ENCODE measurements at places on chromosomes 5 and 9. TPM values are rescaled to one million over a fixed set of nuclear protein-coding genes. Genes with fewer than 3 reads are reported as not detected.

Gene CDK7
- 31.0 TPM for polyA plus RNA-seq

DNA sequence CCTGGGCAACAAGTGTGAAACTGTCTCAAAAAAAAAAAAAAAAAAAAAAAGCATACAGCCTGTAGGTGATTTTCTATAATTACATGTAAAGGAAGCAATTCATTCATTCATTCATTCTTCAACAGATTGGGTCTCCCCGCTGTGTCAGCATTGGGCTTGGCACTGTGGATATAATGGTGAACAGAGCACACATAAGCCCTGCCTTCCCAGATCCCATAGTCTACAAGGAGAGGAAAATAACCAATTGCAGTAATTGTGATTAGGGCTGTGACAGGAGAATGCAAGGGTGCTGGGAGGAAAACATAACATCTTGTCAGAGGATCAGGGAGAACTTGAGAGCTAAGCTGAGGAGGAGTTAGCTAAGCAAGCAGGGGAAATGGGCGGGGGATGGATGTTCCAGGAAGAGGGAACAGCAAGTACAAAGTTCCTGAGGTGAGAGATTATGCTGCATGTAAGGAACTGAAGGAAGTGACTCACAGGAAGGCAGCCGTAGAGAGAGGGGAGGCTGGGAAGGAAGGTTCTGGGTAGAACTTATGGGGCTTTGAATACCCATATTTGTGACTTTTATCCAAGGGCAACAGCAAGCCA, 24.0 kb upstream of the KLF9 start:
- H3K4me1 ChIP-seq = no peaks in the 10 kb centered on the region
- no peaks in the 10 kb centered on the region for H3K36me3 ChIP-seq
- peak; percentile 72 for DNase-seq

- H3K27me3 ChIP-seq = no peaks in the 10 kb centered on the region
- no peaks in the 10 kb centered on the region for H3K4me1 ChIP-seq
- no peak for DNase-seq
- no peak overlapping the region for H3K4me3 ChIP-seq
- no peaks in the 10 kb centered on the region for H3K36me3 ChIP-seq
Observed at GRCh38 chr5:32848681-32849080, 137.6 kb downstream of the NPR3 start.

Gene F2R
- 52.5 TPM for polyA plus RNA-seq

Gene GABRG2
- polyA plus RNA-seq = 2.1 TPM

DNA sequence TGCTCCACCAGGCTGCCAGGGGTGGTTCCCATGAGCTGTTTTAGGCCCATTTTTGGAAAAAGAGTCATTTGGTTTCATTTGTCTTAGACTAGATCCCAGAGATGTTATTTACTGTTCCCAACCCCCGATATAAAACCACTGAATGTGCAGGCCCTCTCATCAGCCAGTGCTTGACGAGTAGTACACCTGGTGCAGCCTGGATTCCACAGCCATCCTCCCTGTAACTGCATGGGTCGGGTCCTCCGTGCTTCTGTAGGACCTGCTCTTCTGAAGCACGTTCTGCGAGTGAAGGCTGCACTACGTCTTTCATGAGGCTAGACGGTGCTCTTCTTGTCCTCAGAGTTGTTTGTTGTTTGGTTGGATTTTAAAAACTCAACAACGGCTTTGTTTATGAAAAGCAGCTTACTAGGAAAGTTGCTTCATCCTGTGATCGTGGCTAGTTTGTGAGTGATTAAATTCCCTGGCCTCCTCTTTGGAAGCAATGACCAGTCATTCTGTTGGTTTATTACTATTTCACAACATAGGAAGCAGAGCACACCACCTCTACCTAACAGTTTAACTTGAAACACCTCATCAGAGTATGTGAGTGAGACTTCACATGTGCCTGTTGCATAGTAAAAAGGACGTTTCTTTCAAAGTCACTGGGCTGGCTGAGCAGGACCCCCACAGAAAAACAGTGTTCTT, 135.2 kb downstream of the AOPEP start:
- H3K36me3 ChIP-seq = no peaks in the 10 kb centered on the region
- no peaks in the 10 kb centered on the region for H3K27me3 ChIP-seq
- peak; percentile 53 for DNase-seq

DNA sequence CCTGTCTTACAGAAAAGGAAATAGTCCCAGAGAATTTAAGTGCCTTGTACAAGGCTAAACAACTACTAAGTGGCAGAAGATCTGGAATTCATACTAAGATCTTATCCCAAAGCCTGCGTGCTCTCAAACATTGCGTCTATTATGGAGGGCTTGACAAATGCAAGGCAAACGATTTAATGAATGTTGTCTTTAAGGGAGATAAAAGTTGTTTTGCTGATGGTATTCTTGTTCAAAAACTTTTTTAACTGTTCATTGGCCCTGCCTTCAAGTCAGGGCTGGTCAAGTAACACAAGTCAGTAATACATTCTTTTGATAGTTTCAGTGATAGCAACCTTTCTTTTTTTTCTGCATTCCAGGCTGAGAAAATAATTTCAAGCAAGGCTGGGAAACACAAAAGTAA, 1.7 kb upstream of the SLC38A9 start:
- peaks cover 10% of the 10 kb centered on the region for H3K4me1 ChIP-seq
- no peaks in the 10 kb centered on the region for H3K36me3 ChIP-seq
- H3K27ac ChIP-seq = no peak overlapping the region
- no peak overlapping the region for H3K4me3 ChIP-seq
- H3K27me3 ChIP-seq = no peaks in the 10 kb centered on the region
- DNase-seq = no peak

DNA sequence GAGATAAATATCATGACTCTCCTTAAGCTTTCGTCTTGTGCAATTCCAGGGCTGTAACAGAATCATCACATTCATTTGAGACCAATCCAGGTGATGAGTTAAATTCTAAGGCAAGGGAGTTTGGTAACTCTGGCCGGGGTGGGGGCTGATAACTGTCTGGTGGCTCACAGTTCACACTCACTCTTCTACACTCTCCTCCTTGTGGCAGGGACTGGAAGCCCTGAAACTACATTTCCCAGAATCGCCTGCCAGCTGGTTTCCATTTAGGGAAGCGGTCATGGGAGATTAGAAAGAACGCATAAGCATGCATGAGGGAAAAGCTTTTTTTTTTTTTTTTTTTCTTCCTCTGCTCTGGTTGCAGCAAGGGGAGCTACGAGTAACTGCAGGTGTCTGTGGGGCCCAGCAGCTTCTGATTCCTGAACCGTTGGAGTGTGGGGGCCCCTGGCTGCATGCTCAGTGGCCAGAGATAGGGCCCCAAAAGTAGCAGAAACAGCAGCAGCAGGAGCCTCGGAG, 154.8 kb upstream of the TBC1D2 start:
- H3K36me3 ChIP-seq = no peaks in the 10 kb centered on the region
- H3K27me3 ChIP-seq = no peaks in the 10 kb centered on the region
- DNase-seq = peak; percentile 52
- H3K4me1 ChIP-seq = no peaks in the 10 kb centered on the region

- H3K4me1 ChIP-seq = peaks cover 3% of the 10 kb centered on the region
- peak overlapping the region; percentile 80 for H3K4me3 ChIP-seq
- no peak overlapping the region for H3K27ac ChIP-seq
- H3K36me3 ChIP-seq = peaks cover 31% of the 10 kb centered on the region
Observed at GRCh38 chr9:35079041-35079425, 709 bp downstream of the FANCG start.

- H3K4me1 ChIP-seq = no peaks in the 10 kb centered on the region
- DNase-seq = no peak
- no peak overlapping the region for H3K27ac ChIP-seq
- no peaks in the 10 kb centered on the region for H3K36me3 ChIP-seq
- no peaks in the 10 kb centered on the region for H3K27me3 ChIP-seq
Observed at GRCh38 chr5:178668579-178668978, 41.7 kb upstream of the CLK4 start.

- H3K36me3 ChIP-seq = no peaks in the 10 kb centered on the region
- peaks cover 30% of the 10 kb centered on the region for H3K27me3 ChIP-seq
- no peak for DNase-seq
- H3K4me3 ChIP-seq = no peak overlapping the region
Observed at GRCh38 chr5:54981928-54982327, 3.5 kb downstream of the ESM1 start.

DNA sequence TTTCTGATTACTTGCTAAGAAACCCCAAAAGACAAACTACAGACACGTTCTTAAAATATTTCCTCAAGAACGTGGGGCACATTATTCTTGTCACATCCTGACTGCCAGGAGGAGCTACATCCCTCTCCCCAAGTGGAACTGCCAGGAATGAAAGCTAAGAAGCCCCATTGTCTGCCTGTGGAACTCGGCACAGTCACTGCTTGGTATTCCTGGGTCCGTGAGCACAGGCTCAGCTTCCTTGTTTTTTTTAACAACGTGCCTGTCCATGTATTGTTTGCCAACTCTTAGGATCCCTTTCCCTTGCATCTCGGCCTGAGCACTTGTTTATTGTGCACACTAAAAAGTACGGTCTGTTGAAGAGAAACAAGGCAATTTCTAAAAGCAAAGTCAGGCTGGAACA, 47.0 kb upstream of the SELENOP start:
- no peak overlapping the region for H3K4me3 ChIP-seq
- peaks cover 15% of the 10 kb centered on the region for H3K4me1 ChIP-seq
- no peaks in the 10 kb centered on the region for H3K36me3 ChIP-seq
- H3K27ac ChIP-seq = peak overlapping the region; percentile 13

DNA sequence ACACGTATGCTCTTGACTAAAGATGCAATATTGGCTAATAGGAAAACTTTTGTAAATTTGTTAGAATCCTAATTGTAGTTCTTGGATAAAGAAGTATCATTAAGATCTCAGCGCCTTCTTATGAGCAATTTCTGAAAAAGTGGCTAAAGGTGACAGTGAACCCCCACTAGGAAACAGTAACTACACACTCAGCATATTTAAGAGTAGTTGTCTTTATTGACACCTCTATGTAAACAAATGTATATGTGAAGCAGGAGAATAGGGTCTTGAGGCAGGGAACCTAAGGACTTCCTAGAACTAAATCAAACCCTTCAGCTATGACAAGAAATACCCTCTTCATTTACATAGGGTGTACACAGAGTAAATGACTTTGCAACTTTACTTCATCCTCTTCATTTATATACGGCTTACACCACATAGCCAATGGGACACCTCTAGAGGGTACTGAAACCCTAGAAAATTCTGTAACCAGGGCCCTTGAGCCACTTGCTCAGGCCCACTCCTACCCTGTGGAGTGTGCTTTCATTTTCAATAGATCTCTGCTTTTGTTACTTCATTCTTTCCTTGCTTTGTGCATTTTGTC, 2.8 kb downstream of the NIPSNAP3A start:
- H3K4me3 ChIP-seq = no peak overlapping the region
- peaks cover 13% of the 10 kb centered on the region for H3K36me3 ChIP-seq
- no peak for DNase-seq
- H3K27ac ChIP-seq = no peak overlapping the region
- H3K27me3 ChIP-seq = no peaks in the 10 kb centered on the region

DNA sequence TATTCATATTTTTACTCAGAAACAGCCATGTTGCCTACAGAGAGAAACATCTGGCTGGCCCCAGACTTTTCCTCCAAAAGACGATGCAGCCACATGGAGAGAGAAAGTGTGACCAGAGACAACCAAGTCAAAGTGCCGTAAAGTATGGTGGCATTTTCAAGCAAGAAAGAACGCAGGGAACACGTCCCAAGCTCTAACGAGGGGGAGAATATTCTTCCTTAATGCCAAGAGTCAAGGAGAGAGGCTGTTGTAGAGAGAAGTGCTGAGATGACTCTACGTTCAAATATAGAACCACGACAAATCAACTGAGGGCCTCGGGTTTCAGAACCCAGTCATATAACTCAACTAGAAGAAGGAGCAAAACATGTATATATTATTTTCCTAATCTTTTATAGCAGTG, 55.9 kb downstream of the FNBP1 start:
- H3K27ac ChIP-seq = no peak overlapping the region
- no peaks in the 10 kb centered on the region for H3K4me1 ChIP-seq
- H3K27me3 ChIP-seq = no peaks in the 10 kb centered on the region
- H3K4me3 ChIP-seq = no peak overlapping the region
- no peak for DNase-seq
- peaks cover 2% of the 10 kb centered on the region for H3K36me3 ChIP-seq

DNA sequence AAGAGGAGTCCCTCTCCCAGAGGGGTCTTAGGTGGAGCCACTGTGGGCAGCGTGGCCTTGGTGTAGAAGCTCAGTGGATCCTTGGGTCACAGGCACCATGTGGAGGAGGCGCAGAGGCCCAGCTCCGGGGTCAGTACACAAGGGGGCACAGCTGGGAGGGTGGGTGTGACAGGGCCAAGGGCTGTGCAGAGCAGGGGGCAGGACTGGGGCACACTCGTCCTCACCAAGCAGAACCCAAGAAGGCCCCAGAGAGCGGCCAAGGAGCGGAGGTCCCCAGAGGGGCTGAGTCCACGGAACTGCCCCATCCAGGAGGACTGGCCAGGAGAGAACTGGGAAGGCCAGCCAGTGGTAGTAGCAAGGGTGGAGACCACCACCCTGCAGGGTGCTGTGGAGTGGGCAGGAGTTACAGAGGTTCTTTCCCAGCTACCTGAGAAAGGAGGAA, 2.5 kb upstream of the LPCAT1 start:
- H3K36me3 ChIP-seq = no peaks in the 10 kb centered on the region
- H3K27ac ChIP-seq = no peak overlapping the region
- DNase-seq = no peak
- peaks cover 6% of the 10 kb centered on the region for H3K4me1 ChIP-seq
- no peak overlapping the region for H3K4me3 ChIP-seq

- no peak for DNase-seq
- no peaks in the 10 kb centered on the region for H3K27me3 ChIP-seq
- no peak overlapping the region for H3K4me3 ChIP-seq
- no peaks in the 10 kb centered on the region for H3K36me3 ChIP-seq
- no peak overlapping the region for H3K27ac ChIP-seq
- H3K4me1 ChIP-seq = no peaks in the 10 kb centered on the region
Observed at GRCh38 chr9:5596173-5596572, 32.7 kb upstream of the RIC1 start.

DNA sequence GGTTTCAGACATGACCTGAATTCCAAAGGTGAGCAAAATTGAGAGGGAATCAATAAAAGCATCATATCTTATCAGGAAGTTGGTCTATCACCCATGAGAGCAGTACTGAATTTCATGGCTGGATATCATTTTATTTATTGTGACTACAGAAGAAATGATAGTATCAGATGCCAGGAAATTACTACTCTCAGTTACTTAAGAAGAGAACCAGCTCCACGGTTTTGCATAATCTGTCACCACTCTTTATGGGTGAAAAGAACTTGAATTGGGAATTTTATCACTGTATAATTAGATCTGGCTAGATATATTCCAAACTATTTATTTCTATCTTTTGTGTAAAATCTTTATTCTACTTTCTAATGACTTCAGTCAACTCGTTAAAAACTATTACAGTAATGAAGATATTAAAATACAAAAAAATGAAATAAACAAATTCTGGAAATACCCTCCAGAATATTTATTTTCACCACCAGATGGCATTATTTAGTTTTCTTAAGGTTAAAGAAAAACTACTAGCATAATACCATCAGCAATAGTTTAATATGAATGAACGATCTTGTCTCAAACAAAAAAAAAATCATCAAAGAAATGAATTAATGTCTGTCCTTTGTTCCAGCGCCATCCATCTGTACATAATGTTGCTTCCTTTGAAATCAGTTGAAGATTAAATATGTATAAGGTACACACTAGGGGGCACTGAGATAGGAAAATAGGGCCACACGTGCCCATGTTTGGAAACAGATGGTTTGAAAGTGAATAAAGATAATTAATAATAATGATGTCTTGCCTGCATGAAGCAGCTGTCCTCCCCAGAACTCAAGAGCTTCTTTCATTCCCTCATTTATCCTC, 84.7 kb upstream of the SLCO6A1 start:
- no peaks in the 10 kb centered on the region for H3K4me1 ChIP-seq
- H3K27ac ChIP-seq = no peak overlapping the region
- no peak overlapping the region for H3K4me3 ChIP-seq
- no peak for DNase-seq
- H3K27me3 ChIP-seq = no peaks in the 10 kb centered on the region

Data from large intestine (tissue), 12 donors.